ENCODE measurements at places on chromosomes 2 and 18.

- DNase-seq = no peak
Measured at GRCh38 chr2:176768185-176768584, 444.4 kb upstream of the HNRNPA3 start.

- DNase-seq = no peak
Measured at GRCh38 chr2:28663359-28663758, 88.3 kb upstream of the PPP1CB start.

- no peak for DNase-seq
Measured at GRCh38 chr2:210429403-210430137, 47.0 kb downstream of the LANCL1 start.

DNA sequence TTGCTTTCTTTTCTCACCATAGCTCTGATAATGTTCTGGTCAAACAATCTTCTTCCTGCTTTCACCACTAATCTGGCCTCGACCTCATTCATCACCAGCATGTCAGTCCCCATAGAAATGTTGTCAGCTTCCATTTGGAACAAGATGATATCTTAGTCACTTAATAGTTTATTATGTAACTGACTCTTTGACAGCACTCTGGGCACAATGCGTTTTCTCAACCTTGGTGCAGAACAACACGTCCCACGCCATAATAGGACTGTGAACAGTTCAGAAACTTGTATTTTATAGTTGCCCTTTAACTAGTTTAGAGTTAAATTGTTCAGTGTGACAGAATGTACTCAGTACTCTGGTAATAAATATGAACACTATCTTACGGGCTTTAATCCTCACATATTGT is 106.0 kb downstream of the MC4R start:
- DNase-seq = no peak

- DNase-seq = no peak
Measured at GRCh38 chr18:8705961-8706790, 820 bp downstream of the MTCL1 start.

DNA sequence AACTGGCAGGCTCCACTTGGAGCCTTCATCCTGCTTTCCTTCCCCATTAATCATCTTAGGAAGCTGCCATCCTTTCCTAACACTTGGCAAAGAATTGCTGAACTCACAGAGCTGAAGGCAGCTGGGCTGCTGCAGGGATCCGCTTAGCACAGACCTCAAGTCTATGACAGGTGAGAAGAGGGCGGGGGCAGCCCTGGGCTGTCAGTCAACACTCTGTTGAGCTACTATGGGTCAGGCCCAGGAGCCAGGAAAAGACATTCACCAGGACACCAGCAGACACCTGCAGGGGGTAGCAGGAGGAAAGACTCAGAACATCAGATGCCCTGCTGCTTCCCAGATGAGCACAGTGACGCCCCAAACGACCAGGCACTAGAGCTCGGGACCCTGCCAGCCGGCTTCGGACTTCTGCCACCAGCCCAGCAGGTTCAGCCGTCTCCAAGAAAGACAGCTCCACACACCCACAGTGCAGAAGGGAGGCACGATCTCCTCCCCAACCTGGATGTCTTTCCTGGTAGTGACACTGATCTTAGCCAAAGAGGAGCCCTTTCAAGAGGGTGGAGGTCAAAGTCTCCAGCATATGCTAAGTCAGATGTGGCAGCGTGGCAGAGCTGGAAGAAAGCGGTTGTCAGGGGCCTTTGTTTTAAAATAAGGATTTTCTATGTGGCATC is 55.2 kb downstream of the SNORC start:
- DNase-seq = no peak

- no peak for DNase-seq
Measured at GRCh38 chr18:27976806-27977408, 200.0 kb downstream of the CDH2 start.

Data from T-helper 22 cell (primary cell).